ENCODE measurements at places on chromosomes 13 and 19.
A peak's percentile ranks its signal among the peaks of the same experiment; 100 is the strongest.

DNA sequence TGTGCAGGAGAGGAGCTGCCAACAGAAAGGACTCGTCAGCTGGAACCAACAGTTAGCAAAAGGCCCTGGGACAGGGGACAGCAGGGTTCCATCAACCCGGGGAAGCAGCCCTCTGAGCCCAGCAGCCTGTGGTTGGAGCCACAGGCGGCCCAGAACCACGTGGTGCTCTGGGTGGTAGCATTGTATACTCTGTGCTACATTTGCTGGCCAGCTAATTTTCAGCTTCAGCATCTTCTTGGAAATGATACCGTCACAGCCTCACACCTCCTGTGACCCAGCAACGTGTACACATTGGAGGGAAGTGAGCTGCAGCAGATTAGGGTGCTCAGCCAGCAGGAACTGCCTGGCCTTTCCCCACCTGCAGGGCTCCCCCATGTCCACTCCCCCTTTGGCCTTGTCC lies 13.1 kb upstream of the MTIF3 start:
- DNase-seq = no peak

- no peak for DNase-seq
Measured at GRCh38 chr13:45889590-45890243, 38.2 kb upstream of the SIAH3 start.

GRCh38 chr13:59584761-59585670 lies 578.7 kb downstream of the DIAPH3 start:
- DNase-seq = no peak

GRCh38 chr19:328025-328505 lies 16.5 kb downstream of the MIER2 start:
- DNase-seq = no peak

DNA sequence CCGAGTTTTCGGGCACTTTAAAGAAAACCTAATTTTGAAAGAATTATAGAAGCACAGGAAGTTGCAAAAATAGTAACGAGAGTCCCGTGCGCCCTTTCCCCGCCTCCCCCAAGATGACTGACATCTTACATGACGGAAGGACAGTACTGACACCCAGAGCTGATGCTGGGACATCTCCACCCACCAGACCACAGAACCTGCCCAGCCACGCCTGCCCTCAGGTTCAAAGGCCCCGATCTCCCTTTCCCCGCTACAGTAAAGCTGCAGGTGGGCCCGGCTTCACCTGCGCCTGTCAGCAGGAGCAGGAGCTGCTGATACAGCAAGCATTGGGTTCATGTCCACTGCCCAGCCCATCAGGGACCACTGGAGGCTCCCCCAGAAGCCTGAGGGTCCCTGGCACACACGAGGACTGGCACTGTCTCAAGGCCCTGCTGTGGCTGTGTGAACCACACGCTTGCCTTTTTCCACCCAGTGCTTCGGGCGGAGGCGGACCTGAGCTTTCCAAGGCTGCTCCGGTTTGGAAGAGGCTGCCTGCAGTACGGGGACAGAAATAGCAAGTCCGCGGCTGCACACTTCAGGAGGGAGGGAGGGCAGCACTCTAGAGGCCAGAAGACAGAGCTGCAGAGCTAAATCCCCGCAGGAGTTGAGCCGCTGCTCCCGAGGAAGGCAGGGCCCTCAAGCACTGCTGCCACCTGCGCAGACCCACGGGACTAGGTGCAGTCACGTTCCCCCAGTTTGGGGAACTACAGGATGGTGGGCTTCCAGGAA lies 8.7 kb downstream of the MAP2K2 start:
- DNase-seq = peak; percentile 48

DNA sequence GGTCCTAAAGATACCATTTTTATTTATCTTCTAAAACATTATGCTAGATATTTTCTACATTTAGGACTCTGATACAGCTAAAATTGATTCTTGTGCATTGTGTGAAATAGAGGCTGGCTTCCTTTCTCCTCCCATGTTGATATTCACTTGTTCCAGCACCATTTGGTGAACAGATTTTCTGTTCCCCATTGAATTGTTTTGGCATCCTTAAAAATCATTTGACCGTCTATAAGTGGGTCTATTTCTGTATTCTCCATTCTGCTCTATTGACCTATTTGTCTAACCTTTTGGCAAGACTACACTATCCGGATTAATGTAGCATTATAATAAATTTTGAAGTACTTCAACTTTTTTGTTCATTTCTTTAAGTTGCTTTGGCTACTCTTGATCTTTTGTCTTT lies 2689.2 kb downstream of the PCDH9 start:
- DNase-seq = no peak

- DNase-seq = no peak
Measured at GRCh38 chr19:13169769-13170168, 19.6 kb downstream of the IER2 start.

DNA sequence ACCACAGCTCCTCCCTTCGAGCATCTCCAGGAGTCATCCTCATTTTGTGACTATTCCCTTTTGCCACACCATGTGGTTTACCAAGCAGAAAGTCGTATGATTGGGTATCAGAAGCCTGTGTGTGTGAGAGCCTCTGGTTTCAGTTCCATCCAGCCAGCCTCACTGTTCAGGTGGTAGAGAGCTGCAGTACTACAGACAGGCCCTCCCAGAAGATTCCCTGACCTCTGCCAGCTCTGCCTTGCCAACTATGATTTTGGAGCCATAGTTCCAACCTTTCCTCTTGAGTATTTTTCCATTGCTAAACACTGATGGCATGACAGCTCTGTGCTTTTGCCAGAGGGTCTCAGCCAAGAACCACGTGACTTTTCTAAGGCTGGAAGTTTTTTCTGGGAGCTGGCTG lies 82.5 kb downstream of the DHRS12 start:
- no peak for DNase-seq

DNA sequence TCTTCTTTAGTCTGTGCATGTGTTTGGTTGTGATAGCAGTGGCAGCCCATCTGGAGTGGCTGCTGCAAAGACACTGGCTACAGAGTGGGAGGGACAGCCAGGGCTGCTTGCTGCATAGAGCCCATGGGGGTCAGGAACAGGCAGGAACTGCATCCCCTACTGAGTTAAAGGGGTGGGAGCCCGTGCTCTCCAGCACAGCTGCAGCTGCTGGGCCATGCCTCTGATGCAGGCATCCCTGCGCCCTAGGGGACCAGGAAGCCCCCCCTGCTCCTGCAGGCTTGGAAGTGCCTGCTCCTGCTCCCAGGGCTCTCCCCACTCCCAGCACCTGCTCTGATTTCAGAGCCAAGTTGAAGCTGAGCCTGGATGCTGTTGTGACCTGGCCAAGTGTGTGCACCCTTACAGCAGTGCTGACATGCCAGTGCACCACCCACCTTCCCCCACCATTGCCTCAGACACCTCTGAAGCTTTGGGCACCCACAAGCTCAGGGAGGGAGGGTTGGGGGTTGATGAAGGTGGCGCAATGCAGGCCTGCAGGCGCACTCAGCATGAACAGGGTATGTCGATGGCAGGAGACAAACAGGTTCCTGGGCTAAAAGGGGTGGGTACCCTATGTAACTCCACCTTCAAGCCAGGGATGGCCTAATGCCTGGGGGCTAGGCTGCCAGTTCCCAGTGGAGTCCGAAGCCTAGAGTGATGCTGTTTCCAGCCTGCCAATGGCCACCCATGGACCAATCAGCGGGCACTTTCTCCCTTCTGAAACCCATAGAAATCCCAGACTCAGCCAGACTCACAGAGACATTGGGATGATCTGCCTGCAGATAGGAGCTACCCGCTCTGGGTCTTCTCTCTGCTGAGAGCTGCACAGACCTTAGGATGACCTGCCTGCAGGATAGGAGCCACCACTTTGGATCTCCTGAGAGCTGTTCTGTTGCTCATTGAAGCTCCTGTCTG lies 919.9 kb upstream of the MIR17HG start:
- no peak for DNase-seq

DNA sequence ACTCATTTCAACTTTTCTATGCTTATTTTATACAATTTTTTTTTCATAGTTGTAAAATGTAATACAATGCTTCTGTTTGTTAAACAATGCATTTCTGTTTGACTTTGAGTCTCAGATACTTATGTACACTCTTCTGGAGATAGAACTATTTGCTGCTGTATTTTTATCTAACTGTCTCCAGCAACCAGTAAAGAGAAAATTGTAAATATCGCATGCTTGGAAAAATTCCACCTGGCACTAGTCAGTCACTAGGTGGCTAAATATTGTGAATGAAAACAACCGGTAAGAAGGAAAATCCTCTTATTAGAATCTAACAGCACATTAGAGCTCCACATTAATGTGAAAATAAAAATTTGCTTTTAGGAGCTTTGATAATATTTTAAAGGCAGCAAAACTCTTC lies 876.5 kb downstream of the PCDH9 start:
- DNase-seq = no peak

GRCh38 chr19:55538132-55538531 lies 1.2 kb upstream of the SBK2 start:
- no peak for DNase-seq

DNA sequence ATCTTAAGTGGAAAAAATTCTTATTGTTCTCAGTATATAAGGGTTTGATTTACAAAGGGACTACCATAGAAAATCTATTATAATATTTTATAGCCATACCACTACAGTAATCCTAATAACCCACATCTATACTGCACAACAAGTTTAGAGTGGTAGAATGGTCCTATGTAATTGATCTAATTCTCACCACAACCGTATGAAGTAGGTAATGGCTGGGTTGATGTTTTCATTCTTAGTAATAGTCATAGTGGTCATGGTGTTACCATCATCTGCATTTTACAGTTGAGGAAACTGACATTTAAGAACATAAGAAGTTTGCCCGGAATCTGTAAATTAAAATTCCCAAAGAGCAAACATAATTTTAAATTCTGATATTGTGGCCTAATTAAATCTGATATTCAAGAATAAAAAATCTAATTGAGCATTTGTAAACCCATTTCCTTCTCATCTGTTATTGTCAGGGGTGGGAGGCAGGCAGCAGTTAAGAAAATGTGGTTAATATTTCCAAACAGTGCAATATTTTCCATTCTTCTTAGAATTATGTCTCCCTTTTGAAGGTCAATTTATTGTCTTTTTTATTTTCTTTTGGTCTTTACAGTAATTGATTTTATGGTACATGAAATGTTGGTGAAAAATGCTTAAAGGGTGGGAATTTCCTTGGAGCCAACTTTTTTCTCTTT lies 65.6 kb downstream of the DHRS12 start:
- DNase-seq = no peak

- no peak for DNase-seq
Measured at GRCh38 chr19:38974624-38975213, 823 bp downstream of the FBXO17 start.

- DNase-seq = no peak
Measured at GRCh38 chr13:68588623-68589022, 1358.5 kb upstream of the PCDH9 start.

- DNase-seq = no peak
Measured at GRCh38 chr13:54387625-54388024, 1359.0 kb downstream of the OLFM4 start.

- DNase-seq = no peak
Measured at GRCh38 chr13:30413842-30414241, 8.5 kb upstream of the UBE2L5 start.

- no peak for DNase-seq
Measured at GRCh38 chr19:9945319-9945966, 9.1 kb upstream of the OLFM2 start.

- DNase-seq = no peak
Measured at GRCh38 chr19:58305932-58306323, 751 bp downstream of the ERVK3-1 start.

DNA sequence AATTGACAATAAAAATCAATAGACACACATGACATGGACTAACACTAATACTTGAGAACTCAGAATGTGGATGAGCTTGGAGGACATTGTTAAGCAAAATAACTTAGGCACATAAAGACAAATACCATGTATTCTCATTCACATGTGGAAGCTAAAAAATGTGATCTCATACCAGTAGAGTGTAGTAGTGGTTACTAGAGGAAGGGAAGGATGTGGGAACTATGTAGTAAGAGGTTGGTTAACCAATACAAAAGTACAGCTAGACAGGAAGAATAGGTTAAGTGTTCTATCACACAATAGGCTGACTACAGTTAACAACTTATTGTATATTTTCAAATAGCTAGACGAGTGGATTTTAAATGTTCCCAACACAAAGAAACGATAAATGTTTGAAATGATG lies 415.8 kb upstream of the KLF12 start:
- DNase-seq = no peak

GRCh38 chr19:2926341-2927031 lies 18.3 kb downstream of the ZNF77 start:
- DNase-seq = no peak

DNA sequence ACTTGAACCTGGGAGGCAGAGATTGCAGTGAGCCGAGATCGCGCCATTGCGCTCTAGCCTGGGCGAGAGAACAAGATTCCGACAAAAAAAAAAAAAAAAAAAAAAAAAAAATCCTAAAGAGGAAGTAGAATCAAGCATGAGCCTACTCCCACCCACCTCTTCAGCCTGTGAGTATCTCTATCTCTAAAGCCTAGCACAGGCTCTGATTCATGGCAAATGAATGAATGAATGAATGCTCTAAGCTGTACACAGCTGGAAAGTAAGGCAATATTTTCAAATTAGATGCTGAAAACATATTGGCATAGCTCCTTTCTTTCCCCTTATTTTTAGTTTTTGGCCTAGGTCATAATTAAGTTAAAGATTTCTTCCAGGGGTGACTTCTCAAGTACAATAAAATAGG lies 35.7 kb upstream of the FAM216B start:
- DNase-seq = no peak

DNA sequence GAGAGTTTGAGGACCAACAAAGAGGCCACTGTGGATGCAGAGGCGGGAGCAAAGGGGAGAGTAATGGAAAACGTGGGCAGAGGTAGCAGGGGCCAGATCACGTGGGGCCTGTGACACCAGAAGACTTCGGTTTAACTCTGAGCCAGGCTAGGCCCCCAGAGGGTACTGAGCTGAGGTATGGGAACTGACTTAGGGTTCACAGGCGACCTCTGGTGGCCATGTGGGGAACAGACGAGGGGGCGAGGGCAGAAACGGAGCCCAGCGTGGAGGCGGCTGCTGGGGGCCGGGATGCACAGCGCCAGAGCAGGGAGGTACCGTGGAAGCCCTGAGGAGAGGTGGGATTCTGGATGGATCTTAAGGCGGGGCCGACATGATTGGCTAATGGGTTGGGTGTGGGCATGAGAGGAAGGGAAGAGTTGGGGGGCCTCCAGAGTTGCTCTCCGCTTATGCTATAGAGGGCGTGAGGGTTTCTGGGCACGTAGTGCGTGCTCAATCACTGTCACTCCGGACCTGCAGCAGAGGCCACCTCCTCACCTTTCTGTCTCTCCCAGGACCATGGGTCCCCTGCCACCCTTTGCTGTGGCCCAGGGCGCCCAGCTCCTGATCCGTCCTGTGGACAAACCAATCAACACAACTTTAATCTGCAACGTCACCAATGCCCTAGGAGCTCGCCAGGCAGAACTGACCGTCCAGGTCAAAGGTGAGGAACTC lies 13.7 kb downstream of the PVR start:
- DNase-seq = peak; percentile 31
